ENCODE measurements at places on chromosomes 7 and 10. TPM values are rescaled to one million over a fixed set of nuclear protein-coding genes. Genes with fewer than 3 reads are reported as not detected.

GRCh38 chr10:33306701-33307519 lies 27.6 kb downstream of the NRP1 start:
- DNase-seq = no peak

Gene LRRC61
- total RNA-seq = 20.1 TPM

Gene CD36
- total RNA-seq = 35.5 TPM

Gene PAPSS2
- total RNA-seq = 149 TPM

Gene NEBL
- 18.1 TPM for total RNA-seq

- no peak for DNase-seq
Measured at GRCh38 chr10:119190954-119191785, 12.6 kb upstream of the PRDX3 start.

- no peak for DNase-seq
Measured at GRCh38 chr10:69626826-69627225, 3.2 kb upstream of the FAM241B start.

GRCh38 chr10:109898666-109899355 lies 24.5 kb downstream of the XPNPEP1 start:
- DNase-seq = no peak

- DNase-seq = no peak
Measured at GRCh38 chr10:1520909-1521565, 216.3 kb downstream of the ADARB2 start.

GRCh38 chr7:70143075-70144044 lies 545.1 kb downstream of the AUTS2 start:
- no peak for DNase-seq

Gene GIMAP7
- 4.8 TPM for total RNA-seq

DNA sequence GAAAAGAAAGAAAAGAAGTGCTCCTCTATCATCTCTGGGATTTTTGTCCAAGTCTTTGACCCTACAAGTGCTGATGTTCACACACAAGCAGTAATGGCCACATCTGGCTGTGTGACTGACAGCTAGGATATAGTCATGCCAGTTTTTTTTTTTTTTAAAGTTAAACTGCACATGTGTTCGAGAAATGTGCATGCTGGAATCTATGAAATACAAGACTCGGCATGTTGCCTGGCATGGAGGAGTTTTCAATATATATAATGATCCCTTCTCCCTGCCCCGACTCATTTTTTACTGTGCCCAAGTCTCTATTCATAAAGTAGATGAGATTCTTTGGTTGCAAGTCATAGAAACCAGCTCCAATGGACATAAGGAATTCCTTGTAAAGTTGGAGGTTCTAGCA lies 60.4 kb upstream of the FGFR2 start:
- DNase-seq = no peak

GRCh38 chr10:100485366-100485765 lies 22.6 kb downstream of the WNT8B start:
- no peak for DNase-seq

DNA sequence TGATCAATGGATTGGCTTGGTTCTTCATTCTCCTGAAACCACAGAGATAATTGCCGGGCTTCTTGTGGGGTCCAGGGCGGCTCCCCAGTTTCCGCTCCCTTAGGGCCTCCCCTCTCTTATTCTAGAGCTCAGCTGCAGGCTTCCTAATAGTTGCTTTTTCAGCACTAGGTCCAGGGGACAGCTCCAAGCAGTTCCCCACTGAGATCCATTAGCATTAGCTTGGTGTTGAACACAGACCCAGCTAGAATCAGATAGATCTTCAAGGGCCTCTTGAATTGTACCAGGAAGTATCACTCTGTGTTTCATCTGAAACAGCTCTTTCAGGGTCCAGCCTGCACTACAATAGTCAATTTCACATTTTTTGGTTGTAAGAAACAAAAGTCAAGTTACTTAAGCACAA lies 238.7 kb downstream of the SEC23IP start:
- DNase-seq = no peak

DNA sequence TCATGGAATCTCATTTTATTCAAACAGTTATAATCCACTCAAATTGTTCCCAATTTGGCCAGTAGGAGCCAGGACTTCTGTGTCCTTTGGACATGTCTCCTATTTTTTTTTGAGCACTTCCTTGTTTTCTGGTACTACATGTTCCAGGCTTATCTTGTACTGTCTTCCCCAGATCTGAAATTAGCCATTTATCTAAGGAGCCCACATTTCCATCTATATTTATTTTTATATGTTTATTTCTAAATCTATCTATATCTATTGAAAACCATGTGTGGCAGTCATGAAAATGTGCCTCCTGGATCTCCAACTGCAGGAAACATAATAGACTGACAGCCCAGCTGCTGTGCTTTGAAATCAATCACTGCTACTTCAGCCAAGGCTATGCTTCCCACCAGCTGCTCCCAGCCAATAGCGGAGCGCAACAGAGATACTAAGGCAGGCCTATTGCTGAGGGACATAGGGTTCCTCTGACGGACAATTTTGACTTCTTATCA lies 147.1 kb downstream of the LRRC4 start:
- DNase-seq = no peak

Gene TRPV5
- total RNA-seq = not detected

DNA sequence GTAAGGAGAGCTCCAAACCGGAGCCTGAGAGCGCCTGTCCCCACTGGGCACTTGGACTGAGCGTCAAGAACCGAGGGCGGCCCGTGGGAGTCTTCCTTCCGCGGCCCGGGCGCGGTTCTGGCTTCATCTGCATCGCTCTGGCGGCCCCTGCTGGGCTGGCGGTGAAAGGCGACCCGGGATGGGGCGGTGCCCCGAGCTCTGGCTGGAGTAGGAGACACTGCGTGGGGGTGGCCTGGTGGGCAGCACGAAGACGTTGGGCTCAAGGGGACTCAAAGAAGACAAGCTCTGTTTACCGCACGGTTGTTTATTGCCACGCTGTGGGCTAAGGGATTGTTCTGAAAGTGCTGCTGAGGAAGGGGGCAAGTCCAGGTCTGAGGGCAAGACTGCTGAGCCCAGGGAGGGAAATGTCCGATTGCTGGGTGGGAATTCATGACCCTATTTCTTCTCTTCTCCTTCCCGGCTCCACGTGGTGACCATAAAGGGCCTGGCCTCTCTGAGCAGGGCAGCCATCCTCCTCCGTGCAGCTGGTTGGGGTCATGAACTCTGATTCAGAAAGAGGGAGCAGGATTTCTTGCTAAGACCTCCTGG lies 29.8 kb downstream of the PLAU start:
- DNase-seq = peak; percentile 83

Gene PAOX
- total RNA-seq = 53.7 TPM

Gene AP4M1
- 28.7 TPM for total RNA-seq

Gene OR6B1
- total RNA-seq = not detected

DNA sequence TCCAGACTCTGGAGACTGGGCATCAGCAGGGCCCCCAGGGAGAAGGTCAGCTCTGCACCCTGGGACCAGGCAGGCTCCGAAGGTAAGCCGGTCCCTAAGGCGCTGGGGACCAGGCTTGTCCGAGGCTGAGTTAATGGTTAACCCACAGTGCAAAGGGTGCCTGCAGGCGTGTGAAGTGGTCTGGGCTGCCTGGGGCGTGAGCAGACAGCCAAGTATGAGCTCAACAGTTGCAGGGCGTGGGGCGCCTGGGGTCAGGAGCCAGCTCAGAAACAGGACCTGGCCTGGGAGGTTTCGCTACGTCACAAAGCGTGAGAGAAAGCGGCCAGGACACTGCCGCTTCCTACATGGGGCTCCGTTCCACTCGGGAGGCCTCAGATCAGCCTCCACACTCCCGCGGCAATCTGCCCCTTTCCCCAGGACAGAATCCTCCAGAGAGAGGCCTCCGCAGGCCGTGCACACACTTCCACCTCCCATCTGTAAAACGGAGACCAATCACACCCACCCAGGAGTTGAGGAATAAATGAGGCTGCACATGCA lies 16.0 kb downstream of the PDGFA start:
- DNase-seq = peak; percentile 94

Gene PGAM2
- total RNA-seq = 1.2 TPM

DNA sequence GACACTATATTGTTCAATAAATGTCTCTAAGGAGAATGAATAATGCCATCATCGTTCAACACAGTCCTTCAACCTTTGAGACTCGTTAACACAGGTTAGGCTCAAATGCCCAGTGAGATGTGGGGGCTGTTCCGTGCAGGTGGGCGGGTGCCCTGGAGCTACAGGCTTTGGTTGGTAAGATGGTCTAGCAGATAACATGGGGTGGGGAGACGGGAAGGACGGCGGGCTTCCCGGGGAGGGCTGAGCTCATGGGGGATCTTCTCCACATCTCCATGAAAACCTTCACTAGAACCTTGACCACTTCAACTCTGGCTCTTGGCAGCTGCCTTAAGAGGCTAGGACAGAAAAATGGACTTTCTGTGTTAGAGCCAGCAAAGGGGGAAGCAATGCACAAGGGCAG lies 134.1 kb upstream of the TCERG1L start:
- DNase-seq = no peak

- no peak for DNase-seq
Measured at GRCh38 chr7:37234334-37234733, 214.3 kb downstream of the ELMO1 start.

Gene UPK3BL2
- 12.6 TPM for total RNA-seq

Gene LIPJ
- total RNA-seq = not detected

DNA sequence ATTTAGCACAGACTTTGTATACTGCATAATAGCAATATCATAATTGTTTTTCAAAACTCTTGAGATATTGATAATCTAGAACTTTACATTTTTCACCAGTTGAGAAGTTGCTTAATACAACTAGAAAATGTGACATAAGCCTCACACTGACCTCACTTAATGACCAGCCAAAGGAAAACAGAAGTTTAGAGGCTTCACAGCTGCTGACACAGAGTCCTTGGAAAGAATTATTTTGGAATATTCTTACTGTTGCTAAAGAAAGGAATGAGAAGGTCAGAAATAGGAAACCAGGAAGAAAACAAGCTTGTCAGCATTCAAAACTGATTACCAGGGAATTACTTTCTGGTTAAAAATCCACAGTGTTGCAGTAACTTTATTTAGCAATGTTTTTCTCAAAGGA lies 35.5 kb upstream of the WASL start:
- DNase-seq = no peak

- DNase-seq = no peak
Measured at GRCh38 chr10:104664205-104664604, 23.1 kb downstream of the SORCS3 start.

GRCh38 chr7:35334506-35334905 lies 80.6 kb upstream of the TBX20 start:
- DNase-seq = no peak

Gene CAMK2G
- total RNA-seq = 102 TPM

GRCh38 chr7:148304083-148304335 lies 286.6 kb upstream of the C7orf33 start:
- no peak for DNase-seq

Gene PAX4
- total RNA-seq = 0.53 TPM
